Memory B cell (primary cell): ENCODE measurements at places on chromosomes 4 and X.

DNA sequence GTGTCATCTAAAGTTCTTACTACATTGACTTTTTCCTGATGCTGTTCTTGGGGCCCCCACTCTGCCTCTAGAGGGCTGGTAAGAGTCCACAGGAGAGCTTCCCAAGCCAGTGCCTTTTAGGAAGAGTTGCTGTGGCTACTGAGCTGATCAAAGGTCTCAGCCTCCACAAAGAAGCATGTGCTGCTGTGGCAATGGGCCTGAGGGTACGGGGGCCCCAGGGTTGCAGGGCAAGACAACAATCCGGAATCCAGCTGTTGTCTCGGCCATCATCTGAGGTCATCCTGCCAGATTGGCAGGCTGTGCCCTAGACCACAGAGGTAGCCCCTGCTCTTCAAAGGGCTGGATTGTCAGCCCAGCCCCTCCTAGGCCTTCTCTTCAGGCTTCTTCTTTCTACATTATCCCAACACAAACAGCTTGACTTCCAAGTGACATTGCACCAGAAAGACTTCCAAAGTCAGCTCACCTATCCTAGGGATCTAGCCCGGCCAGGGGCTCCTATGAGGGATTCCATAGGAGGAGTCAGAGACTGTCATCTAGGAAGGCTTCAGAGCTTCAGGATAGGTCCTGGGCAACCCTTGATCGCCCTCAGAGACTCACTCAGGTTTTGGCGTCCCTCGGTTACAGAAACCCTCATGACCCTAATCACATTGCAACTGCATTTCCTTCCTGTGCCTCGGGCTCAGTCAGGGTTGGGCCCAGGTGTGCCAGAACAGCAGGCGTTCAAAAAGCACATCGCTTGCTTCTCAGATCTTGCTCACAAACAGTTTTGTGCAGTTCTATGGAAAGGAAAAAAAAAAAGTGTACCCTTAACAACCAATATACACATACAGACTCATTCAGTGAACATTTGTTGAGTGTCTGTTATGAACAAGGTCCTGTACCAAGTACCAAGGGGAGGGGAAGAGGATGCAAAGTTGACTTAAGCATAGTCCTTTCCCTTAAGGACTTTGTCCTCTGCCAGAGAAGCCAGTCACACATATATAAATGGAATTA lies 27.8 kb downstream of the SLC25A5 start:
- DNase-seq: no peak

DNA sequence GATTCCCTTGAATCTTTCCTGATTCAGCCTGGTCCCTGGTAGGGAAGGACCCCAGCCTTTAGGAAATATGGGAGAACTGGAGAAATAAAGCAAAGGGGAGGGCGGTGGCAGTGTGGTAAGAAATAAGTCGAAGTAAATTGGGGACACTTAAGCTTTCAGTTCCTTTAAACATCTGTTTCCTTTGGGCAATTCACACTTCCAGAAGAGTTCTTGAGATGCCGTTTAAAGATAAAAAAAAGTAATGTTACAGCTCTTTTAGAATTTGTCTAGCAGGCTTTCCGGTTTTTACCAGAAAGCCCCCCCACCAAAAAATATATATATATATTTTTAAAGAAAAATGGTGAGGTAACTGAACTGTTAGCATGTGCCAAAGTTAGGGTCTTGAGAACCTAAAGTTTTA lies 46.6 kb downstream of the TSPAN7 start:
- DNase-seq: no peak

GRCh38 chr4:87427518-87427868 lies 5.1 kb downstream of the NUDT9 start:
- no peak for DNase-seq

DNA sequence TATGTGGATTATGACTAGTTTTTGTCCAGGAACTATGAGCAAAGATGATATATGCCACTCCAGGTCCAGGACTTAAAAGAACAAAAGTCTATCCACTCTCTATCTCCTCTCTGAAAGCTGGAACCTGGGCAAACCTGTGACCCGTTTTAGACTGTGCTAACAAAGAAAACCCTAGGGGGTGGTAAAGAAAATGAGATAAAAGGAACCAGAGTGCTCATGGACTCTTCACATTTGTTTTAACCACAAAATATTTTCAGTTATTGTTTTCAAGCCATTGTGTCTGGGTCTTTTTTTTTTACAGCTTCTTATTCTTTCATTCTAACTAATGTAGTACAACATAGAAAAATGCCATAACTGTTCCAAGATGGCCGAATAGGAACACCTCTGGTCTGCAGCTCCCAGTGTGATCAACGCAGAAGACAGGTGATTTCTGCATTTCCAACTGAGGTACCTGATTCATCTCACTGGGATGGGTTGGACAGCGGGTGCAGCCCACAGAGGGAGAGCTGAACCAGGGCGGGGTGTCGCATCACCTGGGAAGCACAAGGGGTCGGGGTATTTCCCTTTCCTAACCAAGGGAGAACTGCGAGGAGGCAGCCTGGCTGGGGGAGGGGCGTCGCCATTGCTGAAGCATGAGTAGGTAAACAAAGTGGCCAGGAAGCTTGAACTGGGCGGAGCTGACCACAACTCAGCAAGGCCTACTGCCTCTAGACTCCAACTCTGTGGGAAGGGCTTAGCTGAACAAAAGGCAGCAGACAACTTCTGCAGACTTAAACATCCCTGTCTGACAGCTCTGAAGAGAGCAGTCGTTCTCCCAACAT lies 45.1 kb downstream of the CHM start:
- no peak for DNase-seq

GRCh38 chrX:44954562-44954961 lies 81.6 kb downstream of the KDM6A start:
- no peak for DNase-seq

GRCh38 chrX:16885628-16886027 lies 15.5 kb upstream of the RBBP7 start:
- peak; percentile 9 for DNase-seq

DNA sequence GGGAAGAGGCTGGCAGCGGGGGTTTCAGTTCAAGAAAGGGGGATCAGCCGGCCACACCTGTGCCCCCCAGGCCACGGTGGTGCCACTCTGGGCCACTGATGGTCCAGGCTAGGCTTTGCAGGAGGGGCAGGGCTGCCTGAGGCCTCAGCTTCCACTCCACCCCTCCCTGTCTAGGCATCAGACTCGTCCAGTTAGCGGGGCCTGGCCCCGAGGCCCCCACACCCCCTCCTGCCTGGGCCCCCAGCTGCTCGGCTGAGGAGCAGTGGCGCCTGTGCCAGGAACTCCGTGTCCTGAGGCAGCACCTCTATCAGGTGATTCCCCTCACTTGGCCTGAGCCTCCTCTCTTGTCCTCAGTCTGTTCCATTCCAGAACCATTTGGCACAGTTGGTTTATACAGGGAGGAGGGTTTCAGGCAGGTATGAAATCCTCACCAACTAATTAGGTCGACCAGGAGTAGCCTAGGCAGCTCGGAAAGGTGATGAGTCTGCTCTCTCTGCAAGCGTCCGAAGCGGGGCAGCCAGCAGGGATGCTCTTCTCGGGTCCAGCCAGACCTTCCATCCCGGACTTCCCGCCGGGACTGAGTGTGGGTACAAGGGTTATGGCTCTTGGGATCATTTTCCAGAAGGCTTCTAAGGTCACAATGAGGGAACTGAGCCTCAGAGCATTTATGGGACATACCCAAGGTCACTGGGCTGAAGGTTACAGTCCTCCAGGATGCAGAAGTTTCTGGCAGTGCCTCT lies 2.1 kb downstream of the NSG1 start:
- DNase-seq: no peak

DNA sequence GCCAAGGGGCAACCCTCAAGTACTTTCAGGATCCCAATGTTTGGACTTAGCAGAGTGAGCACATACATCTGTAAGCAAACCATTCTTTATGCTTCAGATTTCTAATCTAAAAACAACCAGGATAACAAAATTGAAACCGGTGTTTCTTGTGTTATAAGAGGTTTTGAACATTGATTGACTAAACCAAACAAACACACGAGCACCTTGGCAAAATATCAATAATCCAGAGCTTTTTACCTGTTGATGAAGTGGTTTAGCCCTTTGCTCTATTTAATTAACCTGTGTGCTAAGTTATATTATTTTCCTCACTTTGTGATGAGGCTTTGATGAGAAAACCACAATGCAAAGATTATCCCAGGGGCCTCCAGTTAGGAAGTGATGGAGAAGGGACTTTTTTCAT lies 255.3 kb upstream of the CXXC4 start:
- DNase-seq: no peak

GRCh38 chrX:35046660-35047296 lies 104.2 kb downstream of the FAM47B start:
- DNase-seq: no peak

GRCh38 chr4:85815796-85816459 lies 341.0 kb downstream of the ARHGAP24 start:
- no peak for DNase-seq

DNA sequence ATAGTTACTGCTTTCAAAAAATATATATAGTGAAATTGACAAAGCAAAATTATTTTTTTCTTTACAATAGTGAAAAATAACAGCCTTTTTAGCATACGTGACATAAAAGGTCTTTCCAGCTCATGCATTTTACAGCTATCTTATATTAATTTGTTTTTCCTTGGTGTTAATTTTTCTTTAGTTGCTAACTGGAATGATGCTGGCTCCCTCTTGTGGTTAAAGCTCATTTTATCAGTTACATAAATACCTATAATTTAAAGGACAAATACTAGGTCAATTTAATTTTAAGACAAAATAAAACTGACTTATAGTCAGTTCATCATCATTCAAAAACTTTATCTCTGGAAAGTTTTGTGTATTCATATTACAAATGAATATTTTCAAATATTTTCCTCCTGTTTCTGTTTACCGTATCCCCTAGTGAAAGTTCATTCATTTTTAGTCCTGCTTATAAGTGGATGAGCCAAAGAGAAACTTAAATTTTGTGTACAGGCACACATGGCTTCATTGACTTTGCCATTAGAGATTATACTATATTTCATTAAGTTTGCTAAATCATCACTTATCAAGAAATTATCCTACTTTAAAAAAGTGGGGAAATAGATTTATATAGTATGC lies 9.9 kb upstream of the ANAPC4 start:
- no peak for DNase-seq

- DNase-seq: no peak
Measured at GRCh38 chr4:83387476-83388312, 53.0 kb upstream of the HPSE start.

- DNase-seq: no peak
Measured at GRCh38 chr4:1155314-1155713, 17.1 kb downstream of the SPON2 start.

DNA sequence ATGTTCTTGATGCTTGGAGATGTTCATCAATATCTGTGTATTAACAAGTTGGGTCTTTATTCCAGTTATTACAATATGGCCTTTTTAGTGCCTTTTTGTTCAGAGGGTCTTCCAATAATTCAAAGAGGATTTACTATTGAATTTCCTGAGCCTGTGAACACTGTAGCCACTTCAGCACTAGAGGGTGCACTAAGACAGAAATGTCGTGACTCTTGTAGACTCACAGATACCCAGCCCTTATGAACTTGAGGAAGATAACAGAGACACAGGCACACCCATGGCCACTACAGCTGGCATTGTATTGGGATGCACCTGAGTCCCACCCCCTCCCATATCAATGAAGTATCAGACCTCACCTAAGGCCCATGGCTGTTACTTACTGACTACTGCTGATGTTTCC lies 54.4 kb upstream of the ACTRT1 start:
- no peak for DNase-seq

GRCh38 chrX:48695534-48695896 lies 1.0 kb upstream of the SUV39H1 start:
- no peak for DNase-seq

- no peak for DNase-seq
Measured at GRCh38 chrX:1283741-1284140, 15.1 kb downstream of the CSF2RA start.

DNA sequence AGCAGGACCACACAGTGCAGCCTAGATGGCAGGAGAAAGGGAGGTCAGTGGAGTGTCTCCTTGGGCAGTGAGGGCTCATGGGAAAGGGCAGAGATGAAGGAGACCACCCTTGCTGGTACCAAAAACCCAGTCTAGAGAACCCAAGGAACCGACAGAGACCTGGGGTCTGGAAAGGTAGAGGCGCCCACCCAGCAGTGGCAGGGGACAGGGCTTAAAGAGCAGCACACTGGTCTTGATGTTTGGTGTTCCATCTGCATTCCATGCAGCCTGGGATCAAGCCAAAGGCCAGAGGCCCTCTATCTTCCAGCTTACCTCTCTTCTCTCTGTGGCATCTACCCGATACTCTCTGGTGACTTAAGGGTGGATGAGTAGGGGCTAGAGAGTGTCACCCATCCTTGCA lies 127.5 kb downstream of the PJA1 start:
- DNase-seq: no peak

GRCh38 chr4:168849030-168849675 lies 160.9 kb downstream of the CBR4 start:
- no peak for DNase-seq

- no peak for DNase-seq
Measured at GRCh38 chrX:131762802-131763234, 218.9 kb downstream of the OR13H1 start.

GRCh38 chr4:163303069-163303468 lies 29.3 kb downstream of the NPY1R start:
- no peak for DNase-seq

DNA sequence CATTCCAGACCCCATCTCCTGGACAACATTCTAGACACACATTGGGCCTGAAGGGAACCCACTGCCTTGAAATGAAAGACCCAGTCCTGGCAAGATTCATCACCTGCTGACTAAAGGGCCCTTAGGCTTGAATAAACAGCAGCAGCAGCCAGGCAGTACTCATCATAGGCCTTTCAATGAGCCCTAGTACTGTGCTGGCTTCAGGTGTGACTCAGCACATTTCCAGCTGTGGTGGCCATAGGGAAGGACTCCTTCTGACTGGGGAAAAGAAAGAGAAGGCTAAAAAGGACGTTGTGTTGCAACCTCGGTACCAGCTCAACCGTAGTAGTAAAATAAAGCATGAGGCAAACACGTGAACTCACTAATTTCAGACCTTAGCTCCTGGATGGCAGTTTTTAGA lies 344.0 kb downstream of the ACTRT1 start:
- DNase-seq: no peak
